ENCODE measurements at places on chromosomes 2 and 18.

GRCh38 chr2:69955029-69955428 is 6.4 kb downstream of the ASPRV1 start:
- DNase-seq, result no peak

- no peak for DNase-seq
Observed at GRCh38 chr2:189783451-189783926, 650 bp downstream of the ORMDL1 start.

DNA sequence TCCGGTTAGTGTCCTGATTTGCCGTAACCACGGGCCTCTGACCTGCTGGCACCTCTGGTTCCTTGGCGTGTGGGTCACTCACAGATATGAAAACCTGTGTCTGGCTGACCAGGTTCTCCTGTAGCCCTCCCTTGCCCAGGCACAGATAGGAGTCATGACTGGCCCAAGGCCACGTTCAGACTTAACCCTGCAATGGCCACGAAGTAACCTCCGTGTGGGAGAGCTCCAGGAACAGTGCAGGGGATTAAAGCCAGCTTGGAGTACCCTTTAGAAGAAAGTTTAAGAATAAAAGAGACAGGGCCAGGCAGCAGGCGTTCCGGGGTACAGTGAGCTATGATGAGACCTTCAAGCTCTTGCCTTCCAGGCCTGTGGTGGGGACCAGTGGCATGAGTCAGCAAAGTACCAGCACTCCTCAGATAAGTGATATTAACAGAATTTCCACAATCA is 25.5 kb downstream of the CENPO start:
- DNase-seq, result no peak

DNA sequence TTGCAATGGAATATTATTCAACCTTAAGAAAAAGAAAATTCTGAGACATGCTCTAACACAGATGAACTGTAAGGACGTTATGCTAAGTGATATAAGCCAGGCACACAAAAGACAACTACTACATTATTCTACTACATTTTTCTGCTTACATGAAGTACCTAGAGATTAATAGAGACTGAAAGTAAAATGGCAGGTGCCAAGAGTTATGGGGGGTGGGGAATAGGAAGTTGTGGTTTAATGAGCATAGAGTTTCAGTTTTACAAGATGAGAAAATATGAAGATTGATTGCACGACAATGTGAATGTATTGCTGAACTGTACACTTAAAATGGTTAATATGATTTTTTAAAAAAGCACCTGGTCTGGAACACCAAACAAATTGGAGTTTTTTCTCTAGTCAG is 1231.6 kb upstream of the DDX18 start:
- DNase-seq, result no peak

DNA sequence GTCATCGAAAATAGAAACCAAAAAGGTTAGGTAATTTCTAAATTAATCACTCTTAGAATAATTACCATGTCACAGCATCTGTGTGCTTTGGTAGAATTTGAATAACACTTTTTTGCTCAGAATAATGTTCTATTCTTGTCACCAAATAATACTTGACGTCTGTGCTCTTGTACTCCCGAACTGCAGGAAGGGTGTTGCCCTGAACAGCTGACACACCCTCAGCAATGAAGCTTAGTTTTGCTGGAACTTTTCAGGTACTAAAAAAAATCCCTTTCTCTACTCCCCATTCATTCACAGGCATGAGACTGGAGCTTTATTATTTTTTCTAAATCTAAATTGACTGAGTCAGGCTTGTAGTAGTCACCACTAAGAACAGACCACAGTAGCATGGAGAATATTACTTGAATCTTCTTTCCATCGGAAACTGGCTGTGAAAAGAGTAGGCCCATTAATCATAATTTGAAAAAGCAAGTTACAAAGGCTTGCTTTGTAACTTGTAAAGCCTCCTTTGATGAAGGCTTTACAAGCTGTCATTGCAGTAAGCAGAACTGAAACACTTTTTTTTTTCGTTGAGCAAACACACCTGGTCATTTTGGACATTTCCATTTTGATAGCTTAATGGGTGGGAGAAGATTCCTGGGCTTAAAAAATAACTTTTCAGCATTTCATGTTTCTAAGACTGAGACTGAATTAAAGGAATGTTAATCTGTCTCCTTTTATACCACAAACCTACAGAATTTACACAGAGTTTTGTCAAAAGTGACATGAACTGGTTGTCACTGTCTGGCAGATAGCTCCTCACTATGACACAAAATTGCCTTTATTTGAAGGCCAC is 70.3 kb upstream of the PELI1 start:
- DNase-seq, result no peak

DNA sequence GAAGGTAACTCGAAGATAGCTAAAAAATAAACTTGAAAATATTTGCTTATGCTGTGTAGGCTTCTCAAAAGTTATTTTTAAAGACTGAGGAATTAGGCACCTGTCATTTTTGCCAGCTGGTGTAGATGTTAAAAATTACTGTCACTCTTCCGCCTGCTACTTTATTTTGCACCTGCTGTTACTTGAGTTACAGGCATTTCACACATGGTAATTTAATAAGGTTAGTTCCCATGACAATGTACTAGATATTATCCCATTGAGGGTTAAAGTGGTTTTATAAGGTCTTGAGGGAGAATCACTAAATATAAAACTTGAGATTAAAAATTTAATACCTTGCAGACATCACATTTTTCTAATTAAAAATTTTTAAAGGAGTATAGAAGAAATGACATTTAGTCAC is 26.6 kb downstream of the MYL1 start:
- no peak for DNase-seq
